NCI-H82 (cell line): ENCODE measurements at places on chromosomes 16 and 17.

DNA sequence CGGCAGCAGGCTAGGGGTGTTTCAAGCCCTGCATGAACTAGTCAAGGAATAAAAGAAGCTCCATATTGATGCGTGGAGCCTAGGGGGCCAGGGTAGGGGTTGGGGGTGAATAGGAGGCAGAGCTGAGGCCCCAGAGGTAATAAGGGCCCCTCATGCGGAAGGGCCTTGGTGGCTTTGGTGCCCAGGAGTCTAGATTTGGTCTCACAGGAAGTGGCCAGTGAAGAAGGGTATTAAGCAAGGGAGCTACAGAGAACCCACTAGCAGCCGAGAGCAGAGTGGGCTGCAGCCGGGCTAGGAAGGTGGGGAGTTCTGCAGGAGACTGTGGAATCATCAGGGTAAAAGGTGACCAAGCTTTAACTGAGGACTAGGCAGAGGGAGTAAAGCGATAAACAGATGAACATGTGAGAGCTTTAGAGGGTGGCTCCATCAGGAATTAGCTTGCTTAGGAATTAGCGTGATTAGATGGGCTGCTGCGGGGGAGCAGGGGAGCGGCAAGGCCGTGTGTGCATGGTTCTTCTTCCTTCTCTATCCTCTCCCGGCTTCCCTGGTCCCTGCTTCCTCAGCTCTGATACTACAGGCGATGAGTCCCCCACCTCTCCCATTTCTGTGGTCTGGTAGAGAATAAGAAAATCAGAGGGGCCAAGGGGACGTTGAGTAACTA is 9.8 kb downstream of the GNGT2 start:
- peak; percentile 95 for DNase-seq

- DNase-seq = no peak
Measured at GRCh38 chr16:17026600-17027242, 444.0 kb downstream of the XYLT1 start.

- DNase-seq = peak; percentile 89
Measured at GRCh38 chr17:38564869-38565268, 40.9 kb downstream of the SRCIN1 start.

DNA sequence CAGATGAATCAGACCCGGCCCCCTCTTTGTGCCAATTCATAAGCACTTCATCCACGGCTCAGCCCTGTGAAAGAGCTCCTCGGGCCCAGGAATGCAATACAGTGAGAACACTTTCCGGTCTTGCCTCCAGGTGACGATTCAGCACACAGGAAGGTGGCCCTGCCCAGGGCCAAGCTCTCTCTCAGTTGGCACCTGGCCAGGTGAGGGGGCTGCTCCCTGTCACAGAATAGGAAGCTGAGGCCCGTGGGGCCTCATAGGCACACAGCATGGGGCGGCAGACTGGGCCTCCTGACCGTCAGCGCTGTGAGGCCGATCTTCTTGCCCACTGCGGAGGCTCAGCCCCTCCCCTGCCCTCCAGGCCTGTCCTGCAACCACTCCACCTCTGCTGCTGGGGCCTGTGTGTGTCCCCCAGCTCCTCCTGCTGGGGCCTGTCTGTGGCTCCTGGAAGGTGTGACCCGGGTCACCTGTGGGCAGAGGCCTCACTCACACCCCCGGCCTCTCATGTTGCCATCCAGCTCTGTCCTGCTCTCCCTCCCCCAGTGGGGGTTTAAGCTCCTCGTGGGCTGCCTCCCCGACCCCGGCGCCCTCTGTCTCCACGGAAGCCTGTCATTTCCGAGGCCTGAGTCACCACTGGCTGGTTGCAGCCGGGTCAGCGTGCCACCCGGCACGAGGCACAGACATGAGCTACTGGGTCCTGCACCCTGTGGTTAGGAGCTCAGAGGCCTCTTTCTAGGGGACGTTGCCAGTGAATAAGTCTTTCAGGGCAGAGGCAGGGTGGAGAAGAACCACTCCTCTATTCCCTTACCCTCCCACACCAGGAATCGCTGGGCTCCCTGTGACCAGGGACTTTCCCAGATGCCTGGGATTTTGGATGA is 114.4 kb downstream of the SEC14L1 start:
- no peak for DNase-seq

GRCh38 chr16:59597269-59597668 is 863.2 kb upstream of the GOT2 start:
- DNase-seq = no peak

- peak; percentile 86 for DNase-seq
Measured at GRCh38 chr17:55394357-55395021, 27.1 kb downstream of the MMD start.

- DNase-seq = no peak
Measured at GRCh38 chr17:58995247-58995940, 111.3 kb downstream of the TRIM37 start.

DNA sequence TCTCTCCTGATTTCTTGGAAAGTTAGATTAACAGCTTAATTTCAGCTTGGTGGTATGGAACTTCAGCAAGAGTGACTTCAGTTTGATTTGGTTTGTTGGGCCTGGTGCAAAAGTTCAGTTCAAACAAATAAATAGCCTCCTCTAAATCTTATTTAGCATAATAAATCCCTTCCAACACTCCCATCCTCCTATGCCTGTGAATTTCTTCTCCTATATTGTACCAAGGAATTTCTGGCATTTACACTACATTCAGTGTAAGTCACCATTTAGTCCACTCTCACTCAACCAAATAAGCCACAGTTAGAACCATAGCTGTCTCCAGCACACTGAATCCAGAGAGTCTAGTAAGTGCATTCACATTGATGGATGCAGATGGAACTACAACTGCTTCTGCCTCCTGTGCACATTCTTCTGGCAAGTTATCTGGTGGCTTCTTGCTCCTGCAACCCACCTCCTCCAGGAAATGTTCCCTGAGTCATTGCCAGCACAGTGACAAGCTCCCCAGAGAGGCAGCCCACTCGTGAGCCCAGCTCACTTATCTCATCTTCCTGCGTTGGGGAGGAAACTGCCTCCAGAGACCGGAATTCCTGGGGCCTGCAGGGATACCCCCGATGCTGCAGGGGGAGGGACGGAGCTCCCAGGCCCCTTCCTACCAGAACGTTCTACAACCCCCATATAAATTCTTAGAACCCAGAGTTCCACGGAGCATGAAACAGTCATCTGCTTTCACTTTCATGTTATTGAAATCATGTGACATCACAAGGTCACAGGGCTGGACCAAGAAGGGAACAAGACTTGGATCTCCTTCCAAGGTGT is 318.3 kb downstream of the PHKB start:
- DNase-seq = no peak

GRCh38 chr16:71311553-71312158 is 22.5 kb upstream of the CMTR2 start:
- peak; percentile 77 for DNase-seq
